ENCODE measurements at places on chromosomes 5 and 9.

DNA sequence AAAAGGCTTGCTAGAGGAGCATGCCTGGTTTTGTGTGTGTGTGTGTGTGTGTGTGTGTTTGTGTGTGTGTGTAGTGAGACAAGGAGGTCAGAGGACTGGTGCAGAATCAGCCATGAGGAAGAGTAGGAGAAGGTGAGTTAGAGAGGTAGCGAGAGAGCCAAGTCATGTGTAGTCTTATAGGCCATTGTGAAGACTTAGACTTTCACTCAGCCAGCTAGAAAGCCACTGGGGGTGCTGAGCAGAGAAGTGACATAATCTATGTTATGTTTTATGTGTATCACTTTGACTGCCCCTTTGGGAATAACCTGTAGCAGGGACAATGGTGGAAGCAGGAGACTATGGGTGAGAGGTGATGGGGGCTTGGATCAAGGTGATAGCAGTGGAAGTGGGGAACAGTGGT, 180.5 kb upstream of the CLINT1 start:
- DNase-seq, result no peak

DNA sequence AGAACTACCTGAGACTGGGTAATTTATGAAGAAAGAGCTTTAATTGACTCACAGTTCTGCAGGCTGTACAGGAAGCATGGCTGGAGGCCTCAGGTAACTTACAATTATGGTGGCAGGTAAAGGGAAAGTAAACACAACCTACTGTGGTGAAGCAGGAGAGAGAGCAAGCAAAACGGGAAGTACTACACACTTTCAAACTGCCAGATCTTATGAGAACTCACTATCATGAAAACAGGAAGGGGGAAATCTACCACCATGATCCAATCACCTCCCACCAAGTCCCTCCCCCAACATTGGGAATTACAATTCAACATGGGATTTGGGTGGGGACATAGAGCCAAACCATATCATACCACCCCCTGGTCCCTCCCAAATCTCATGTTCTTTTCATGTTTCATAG, 58.7 kb upstream of the GPR151 start:
- no peak for DNase-seq

GRCh38 chr5:175347027-175347426, 97.0 kb downstream of the DRD1 start:
- DNase-seq, result no peak

- DNase-seq, result no peak
Observed at GRCh38 chr5:67910546-67910945, 305.0 kb upstream of the PIK3R1 start.

Measured in thymus (tissue), 14 donors.